ENCODE measurements at places on chromosomes 1 and 21.

DNA sequence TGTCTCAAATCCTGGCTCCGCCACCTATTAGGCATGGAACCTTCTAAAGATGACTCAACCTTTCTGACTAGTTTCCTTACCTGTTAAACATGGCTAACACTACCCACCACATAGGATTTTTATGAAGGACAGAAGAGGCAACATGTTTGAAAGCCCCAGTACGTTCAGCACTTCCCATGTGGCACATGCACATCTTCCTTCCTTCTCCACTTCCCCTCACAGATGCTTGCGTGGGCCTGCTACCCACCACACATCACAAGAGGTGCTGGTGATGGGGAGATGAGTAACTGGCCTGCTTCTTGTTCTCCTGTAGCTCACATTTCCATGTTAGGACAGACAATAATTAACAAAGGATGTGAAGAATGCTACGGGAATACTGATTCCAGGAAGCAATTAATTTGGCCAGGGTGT lies 7.1 kb downstream of the ZBTB21 start:
- DNase-seq: no peak

DNA sequence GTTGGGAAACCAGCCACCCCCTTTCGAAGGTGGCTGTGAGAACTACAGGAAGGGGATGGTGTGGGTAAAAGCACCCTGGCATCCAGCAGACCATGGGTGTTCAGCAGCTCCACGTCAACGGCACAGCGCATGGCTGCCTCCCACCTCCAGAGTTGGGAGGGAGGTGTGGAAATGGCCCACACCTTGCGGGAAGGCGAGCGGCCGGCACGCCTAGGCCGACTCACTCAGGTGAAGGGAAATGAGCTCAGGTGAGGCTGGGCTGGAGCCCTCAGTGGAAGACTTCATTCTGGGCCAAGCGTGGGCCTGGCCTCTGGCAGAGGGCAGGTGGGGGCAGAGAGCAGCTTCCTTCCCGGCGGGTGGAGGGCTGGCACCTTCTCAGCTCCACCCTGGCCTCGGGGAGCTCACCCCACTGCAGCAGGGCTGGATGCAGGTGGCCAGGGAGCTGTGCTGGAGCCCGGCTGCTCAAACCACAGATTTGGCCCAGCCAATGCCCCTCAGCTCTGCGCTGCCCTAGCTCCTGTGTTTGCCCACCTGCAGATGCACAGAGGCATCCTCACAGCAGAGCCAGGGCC lies 24.8 kb upstream of the ALDH4A1 start:
- no peak for DNase-seq

DNA sequence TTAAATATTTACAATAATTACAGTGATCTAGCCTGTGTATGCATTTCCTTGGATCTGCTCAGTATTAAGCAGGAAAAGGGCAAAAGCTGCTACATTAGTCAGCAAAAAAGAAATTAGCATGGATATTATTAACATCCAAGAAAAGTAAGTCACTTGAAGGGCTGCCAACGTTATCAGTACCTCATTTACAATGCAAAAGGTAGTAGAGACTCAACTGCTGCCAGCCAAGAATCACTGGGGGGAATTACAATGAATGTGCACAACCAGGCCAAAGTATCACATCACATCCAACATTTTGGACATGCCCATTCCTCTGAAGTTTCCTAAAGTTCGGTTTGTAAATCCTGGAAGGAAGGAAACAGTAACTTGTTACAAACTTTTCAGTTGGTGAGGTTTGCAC lies 1.9 kb downstream of the CNN3 start:
- no peak for DNase-seq

DNA sequence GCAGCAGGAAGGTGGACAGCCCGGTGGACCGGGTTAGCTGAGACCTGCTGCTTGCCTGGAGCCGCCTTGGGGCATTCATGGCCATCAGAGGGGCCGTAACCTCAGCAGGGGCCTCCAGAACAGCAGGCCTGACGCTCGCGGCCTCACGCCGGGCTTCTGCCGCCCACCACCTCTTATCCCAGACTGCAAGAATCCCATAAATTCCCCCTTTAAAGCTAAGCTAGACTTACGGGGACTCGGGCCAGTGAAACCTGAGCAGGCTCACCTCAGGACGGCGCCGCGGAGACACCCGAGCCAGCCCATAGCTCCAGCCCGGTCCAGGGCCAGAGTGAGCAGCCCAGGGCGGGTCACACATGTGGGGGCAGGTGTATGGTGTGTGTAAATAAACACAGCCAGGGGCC lies 132.3 kb downstream of the GLIS1 start:
- DNase-seq: no peak

- DNase-seq: no peak
These were observed 31.1 kb upstream of the IGSF5 start for GRCh38 chr21:39713905-39714304.

GRCh38 chr1:36975642-36976041 lies 58.7 kb downstream of the GRIK3 start:
- DNase-seq: no peak

GRCh38 chr1:30756545-30757351 lies 826 bp downstream of the LAPTM5 start:
- no peak for DNase-seq

GRCh38 chr1:236081546-236082227 lies 16.8 kb upstream of the NID1 start:
- no peak for DNase-seq

DNA sequence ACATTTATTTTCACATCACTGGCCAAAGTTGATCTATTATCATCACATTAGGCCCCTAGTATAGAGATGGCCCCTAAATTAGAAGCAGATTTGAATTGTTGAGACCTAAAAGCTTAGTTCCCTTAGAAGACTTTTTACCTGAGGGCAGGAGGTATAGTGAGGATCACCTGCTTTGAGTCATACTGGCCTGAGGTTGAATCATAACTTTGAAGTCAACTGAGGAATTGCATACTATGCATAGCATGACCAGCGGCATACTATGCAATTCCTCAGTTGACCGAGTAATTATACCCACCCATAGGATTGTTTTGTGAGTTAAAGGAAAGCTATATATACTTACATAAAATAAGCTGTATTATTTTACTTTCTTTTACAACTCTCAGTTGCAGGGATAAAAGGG lies 50.3 kb upstream of the DPH5 start:
- no peak for DNase-seq

DNA sequence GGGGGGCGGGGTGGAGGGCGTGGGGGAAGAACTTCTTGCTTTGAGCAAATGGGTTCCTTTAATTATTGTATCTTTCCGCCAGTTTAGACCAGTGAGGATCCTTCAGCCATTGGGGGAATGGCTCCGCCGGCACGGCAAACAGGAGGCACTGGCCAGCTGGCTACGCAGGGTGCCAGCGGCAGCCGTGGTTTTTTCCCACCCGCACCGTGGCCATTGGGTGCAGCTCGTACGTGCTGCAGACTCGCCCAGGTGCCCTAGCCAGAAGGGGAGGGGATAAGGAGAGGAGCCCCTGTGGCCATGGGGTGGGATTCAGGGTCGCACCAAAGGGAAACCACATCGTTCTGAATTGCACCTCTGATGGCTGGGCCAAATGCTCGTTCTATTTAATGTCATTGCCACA lies 65.6 kb downstream of the RGSL1 start:
- DNase-seq: no peak

DNA sequence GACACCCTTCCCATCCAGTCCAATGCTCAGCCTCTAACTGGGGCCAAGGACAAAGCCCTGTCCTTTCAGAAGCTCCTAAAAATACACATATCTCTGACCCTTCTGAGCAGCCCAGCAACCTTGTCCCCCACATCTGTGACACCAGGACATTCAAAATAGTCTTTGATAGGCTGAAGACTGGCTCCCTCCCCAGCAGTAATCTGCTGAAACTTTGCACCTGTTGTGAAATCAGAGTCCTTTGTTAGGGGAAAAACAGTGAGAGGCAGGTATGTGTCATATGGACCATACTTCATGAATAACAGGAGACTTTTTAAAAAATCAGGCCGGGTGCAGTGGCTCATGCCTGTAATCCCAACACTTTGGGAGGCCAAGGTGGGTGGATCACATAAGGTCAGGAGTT lies 82.4 kb upstream of the VAMP3 start:
- DNase-seq: no peak

DNA sequence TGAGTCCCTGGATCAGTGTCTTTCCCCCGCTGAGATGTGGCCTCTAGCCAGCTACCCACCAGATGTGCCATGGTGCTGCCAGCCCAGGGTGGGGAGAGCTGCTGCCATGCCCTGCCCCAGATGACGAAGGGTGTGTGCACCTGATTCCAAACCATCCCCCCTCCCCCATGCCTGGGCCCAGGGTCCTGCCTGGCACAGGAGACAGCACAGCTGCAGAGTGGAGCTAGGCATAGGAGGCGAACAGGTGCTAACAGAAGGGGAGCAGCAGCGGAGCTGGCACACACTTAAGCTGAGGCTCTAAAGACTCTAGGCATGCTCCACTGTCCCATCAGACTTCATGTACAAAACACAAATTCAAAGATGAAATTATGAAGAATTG lies 9.0 kb upstream of the LDLRAP1 start:
- no peak for DNase-seq

DNA sequence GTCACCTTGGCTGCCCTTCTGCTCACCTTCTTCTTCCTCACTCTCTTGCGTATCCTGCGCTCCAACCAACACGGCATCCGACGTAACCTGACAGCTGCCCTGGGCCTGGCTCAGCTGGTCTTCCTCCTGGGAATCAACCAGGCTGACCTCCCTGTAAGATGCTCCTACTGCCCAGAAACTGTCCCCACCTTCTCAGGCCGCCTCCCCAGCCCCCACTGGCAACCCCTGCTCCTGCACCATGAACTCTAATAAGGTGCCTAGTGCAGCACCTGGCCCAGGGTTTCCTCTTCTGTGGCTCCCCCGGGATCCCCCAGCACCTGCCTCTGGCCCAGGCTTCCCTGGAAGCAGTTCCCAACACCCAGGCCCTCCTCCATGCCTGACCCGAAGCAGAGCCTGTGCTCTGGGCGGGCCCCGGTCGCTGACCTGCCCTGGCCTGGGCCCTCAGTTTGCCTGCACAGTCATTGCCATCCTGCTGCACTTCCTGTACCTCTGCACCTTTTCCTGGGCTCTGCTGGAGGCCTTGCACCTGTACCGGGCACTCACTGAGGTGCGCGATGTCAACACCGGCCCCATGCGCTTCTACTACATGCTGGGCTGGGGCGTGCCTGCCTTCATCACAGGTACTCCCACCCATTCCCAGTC lies 12.8 kb downstream of the PSRC1 start:
- no peak for DNase-seq

GRCh38 chr1:235102993-235103411 lies 25.6 kb downstream of the TOMM20 start:
- no peak for DNase-seq

DNA sequence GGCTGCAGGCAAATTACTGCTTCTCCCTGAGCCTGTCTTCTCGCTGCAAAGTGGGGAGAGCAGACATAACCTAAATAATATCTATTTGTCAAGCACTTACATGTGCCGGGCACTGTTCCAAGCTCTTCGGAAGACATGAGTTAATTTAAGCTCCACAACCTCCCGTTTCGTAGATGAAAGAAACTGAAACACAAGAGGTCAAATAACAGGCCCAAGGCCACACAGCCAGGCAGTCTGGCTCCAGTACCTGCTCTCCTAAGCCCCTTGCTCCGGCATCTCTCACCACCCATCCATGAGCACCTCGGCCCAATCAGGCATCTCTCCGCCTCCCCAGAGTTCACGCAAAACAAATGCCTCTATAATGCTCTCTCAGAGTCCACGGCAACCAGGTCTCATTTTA lies 65.4 kb downstream of the TAS1R2 start:
- no peak for DNase-seq

- no peak for DNase-seq
These were observed 30.2 kb upstream of the NEK2 start for GRCh38 chr1:211705467-211706091.

- DNase-seq: no peak
These were observed 2162.0 kb downstream of the MRPL39 start for GRCh38 chr21:23445307-23445706.

DNA sequence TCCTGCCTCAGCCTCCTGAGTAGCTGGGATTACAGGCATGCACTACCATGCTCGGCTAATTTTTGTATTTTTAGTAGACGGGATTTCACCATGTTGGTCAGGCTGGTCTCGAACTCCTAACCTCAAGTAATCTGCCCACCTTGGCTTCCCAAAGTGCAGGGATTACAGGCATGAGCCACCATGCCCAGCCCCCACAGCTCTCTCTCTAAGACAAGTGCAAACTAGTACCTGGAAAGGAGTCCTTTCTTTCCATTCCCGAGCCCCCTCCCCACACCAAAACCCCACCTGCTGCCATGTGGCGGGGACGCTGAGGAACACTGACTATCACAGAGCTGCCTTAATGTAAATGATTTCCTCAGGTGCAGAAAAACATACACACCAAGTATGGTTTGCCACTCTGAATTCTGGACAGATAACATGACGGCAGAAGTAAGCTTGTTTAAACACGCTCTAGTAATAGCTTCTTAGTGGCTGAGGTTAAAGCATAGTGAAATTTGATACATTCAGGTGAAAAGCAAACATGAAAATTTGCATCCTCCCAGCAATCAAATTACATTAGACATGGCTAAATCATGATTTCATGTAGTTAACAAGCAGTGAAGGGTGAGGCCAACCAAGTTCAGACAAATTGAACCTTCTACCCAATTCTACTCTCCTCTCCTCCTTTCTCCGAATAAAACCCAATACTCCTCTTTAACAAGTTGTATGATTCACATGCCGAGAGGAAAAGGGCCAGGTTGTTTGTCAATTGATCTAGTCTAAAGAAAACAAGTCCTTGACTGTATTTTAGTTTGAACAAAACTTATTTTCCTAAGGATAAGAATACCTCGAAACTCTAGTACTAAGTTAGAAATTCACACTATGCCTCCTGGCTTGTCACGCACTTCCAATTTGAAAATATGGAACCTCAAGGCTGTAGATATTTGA lies 19.8 kb downstream of the ERRFI1 start:
- DNase-seq: no peak

DNA sequence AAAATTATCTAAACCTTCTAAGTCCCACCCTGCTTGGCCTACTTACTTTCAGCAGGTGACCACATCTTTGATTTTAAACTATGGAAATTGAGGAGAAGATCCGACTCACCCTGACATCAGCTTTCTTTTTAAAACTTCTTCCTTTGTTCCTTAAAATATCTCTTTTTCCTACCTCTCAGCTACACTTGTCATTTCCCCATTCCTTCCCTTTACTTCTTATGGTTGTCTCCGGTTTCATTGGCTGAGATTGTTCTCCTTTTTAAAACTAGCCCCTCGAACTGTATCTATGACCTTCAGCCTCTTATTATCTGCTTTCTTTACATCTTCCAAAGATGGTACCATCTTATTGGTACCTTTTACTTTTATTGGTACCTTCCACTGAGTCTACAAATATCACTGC lies 87.8 kb upstream of the NRIP1 start:
- DNase-seq: no peak

- no peak for DNase-seq
These were observed at the start of gene SYNJ1 for GRCh38 chr21:32727687-32728455. Gene SYNJ1 (minus strand): TSS chr21:32728013. CDS start chr21:32726895, 1,118 bp downstream.

GRCh38 chr1:110746644-110747259 lies 72.0 kb upstream of the KCNA3 start:
- peak; percentile 20 for DNase-seq

DNA sequence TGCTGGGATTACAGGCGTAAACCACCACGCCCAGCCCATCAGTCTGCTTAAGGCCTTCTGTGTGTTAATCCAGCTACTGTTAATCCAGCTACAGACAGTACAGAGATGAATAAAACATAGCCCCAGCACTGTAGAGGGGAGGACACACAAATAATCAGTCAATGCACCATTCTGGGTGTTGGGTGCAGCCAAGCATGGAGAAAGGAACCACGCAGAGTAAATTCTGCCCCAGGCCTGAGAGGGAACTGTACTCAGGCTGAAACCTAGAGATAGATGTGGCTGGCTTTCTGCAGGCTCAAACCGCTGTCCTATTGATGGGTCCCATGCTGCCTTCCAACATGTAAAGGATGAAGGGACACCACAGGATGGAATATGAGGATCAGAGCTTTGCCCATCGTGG lies 136.8 kb upstream of the IGSF21 start:
- no peak for DNase-seq

GRCh38 chr1:205301842-205302588 lies 19.5 kb downstream of the NUAK2 start:
- DNase-seq: no peak
